ENCODE measurements at places on chromosomes 3 and 15.

- DNase-seq, result no peak
These were observed 185.2 kb downstream of the GHSR start for GRCh38 chr3:172262991-172263608.

GRCh38 chr3:18946524-18946923 is 201.8 kb upstream of the KCNH8 start:
- DNase-seq, result no peak

- DNase-seq, result no peak
These were observed 93.8 kb downstream of the RFTN1 start for GRCh38 chr3:16419640-16420241.

DNA sequence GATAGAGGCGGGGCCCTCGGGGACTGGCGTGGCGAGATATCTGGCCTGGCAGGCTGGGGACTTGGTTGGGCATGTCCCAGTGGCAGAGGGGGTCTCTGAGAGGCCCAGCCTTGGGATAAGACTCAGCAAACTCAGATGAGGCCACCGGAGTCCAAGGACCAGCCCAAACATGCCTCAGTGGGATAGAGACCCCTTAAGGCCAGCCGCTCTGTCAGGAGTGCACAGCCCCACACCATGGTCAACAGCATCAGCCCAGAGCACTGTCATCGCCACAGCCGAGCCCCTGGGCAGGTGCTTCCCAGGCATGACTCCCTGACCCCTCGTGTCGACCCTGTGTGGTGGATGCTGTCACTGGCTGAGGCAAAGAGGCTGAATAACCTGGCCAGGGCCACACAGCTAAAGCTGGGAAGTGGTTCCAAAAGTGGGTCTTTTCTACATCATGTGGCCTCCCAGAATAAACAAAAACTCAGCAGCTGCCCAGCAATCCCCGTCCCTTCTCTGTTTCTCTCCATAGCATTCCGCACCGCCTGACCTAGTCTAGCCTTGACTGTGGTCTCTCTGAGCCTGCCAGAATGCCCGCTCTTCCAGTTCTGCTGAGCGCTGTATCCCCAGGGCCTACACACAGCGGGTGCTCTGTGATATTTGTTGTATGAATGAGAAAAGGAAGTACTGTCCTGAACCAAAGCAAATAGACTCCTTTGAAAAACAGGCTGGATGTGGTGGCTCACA is 15.1 kb downstream of the CTSH start:
- DNase-seq, result no peak

DNA sequence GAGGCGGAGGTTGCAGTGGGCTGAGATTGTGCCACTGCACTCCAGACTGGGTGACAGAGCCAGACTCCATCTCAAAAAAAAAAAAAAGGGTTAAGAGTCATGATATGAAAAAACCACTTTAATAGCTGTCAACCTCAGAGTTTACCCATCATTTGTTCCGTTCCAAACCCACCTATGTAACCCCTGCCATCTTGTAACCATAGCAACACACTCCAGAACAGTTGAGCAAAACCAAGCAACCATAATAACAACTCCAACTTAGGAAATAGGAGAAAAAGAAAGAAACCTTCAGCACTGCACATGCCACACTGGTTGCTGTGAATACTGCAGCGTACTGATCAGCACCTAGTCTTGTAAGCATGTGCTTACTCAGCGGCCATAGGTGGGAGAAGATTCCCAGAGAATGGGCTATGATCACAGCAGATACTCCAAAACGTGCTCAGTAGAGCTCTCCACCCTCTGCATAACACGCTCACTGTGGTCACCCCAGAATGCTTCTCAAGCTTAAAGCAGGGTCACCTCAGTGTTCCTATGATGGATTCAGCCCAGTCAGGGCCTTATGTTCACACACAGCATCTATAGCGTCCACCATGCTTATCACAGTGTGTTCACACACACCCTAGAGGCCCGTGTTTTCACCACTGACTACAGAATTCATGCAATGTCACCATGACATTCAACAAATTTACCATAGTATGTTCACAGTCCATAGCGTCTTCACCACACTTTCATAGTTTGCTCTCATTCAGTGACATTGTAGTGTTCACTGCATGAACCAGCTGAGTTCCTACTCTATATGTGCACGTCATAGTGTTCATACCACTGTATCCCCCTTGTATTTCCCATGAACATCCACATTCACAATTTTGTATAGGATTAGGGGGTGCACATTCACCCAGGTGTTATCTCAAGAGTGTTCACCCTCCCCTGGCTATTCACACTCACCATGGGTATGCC is 6.5 kb upstream of the CILP start:
- no peak for DNase-seq

- DNase-seq, result no peak
These were observed 630 bp downstream of the LXN start for GRCh38 chr3:158671821-158672214.

DNA sequence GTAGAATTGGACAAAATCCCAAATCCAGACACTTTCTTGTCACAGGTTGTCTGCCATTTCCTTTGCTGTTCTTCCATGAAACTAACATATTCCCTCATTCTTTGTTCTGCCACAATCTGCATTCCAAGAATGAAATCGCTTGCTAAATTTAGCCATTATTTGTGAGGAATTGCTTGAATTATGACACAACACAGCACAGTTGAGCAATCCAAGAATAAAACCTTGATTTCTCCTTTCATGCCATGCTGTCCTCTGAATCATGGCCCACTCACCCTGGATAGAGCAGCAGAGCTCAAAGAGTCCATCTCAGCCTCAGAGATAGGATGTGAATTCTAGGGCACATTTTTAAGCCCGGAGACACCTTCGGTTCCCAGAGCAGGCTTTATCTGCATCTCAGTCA is 35.2 kb upstream of the GREM1 start:
- no peak for DNase-seq

DNA sequence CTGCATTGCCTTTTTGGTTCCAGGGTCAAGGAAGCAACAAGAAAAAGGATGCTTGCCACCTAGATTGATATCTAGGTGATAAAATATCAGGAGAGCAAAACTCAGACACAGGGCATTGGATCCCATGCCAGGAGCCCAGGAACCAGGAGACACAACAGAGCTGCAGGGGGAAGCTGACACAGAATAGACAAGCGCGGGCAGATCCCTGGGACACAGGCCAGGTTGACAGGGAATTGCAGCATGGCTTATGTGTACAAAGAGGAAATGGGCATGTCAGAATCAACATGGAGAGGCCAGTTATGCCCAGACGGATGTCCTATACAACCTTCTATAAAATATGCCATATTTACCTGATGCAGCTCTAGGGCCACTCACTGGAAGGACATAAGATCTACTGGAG is 84.2 kb downstream of the SEMA6D start:
- DNase-seq, result no peak

- DNase-seq, result no peak
These were observed 19.2 kb downstream of the PLD1 start for GRCh38 chr3:171790898-171791691.

DNA sequence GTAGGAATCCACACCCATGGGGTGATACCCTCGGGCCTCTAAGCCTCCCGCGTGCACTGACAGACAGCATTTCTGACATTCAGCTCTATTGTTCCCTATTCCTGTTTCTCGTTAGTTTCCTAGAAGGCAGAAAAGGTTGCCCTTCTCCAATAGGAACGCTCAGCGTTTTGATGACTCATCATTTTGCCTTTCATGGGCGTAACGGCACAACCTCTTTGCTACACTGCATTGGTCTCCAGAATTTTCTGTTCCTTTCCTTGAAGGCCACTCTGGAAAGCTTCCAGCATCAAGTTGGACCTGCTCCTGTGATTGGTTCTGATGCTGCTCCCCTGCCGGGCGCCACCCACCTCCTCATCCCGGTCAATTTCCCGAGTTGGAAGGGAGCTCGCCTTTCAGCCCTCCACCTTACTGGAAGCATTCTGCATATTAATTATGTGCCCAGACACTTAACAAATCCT is 13.0 kb upstream of the TNK2 start:
- DNase-seq, result no peak

DNA sequence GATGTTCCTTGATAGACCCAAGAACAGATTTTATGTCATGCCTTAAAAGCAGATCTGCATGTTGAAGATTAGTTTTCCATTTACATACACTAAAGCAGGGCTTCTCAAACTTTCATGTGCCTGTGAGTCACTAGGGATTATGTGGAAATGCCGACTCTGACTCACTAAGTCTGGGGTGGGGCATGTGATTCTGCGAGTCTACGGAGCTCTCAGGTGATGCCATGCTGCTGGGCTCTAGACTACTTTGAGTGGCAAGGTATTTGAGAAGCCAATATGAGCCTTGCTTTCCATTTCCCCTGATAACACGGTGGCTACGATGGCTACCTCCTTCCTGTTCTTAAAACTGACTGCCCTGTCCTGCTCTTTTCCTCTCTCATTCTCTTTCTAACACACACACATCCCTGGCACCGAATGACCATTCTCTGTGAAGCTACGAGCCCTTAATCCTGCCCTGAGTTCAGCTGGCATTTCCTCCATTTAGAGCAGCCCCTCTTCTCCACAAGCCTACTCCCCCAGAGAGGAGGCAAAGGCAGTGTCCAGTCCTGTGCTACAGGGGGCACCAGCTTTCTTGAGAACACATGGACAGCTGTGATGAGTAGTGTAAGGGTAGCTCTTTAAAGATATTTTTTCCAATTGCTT is 39.7 kb upstream of the PYGO1 start:
- DNase-seq, result no peak

DNA sequence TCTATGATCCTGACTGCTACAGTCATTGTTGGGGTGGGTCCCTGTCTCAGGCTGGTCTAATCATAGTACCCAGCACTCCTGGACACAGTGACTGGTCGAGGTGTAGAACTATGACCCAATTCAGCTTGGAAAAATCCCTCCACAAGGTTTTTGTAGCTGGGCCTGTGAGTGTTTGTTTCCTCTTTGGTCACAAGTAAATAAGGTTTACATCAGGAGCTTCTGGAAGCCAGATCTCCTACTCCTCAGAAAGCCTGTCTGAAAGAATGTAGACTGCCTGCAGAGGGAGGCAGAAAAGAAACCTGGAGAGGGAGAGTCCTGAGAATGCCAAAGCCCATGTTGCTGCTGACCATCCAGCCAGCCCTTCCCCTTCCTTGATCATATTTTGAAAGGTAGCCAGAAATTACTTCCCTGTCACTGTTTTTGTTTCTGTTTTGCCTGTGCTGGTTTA is 123.2 kb downstream of the RAP2B start:
- DNase-seq, result no peak

- DNase-seq, result no peak
These were observed 72.8 kb upstream of the ICE2 start for GRCh38 chr15:60551781-60552161.

DNA sequence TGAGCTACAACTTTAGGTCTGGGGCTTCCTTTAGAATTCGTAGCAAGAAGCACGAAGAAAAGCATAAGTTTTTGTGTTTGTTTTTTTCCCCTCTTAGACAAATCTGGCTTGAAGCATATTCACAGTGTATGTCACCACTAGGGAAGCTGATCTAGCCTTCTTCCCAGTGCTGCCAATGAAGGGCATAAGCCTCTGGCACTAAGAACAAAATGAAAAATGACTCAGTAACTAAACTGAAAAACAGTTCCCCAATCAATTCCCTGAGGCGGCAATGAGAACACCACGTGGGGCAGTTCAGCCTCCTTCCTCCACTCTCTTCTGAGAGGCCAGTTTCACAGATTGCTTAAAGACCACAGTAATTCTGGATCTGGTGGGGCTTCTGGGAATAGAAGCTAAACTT is 338.1 kb downstream of the GAP43 start:
- no peak for DNase-seq

GRCh38 chr3:174016186-174016585 is 618.6 kb downstream of the NLGN1 start:
- no peak for DNase-seq

GRCh38 chr3:143208976-143209714 is 89.6 kb downstream of the CHST2 start:
- DNase-seq, result no peak

DNA sequence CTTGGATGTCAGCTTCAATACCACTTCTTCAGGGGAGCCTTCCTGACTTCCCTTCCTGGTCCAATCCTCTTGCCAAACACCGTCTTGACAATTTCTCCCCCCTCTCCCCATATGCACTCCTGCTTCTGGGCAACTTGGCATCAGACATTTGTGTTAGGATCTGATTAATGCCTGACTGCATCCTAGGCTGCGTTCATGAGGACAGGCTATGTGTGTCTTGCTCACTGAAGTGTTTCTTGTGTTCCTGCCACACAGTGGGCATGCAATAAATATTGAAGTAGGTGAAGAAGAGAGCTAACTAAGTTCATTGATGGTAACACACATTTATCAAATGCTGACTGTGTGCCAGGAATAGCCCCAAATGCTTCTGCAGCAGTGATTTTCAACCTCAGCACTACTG is 36.4 kb upstream of the WNT5A start:
- DNase-seq, result no peak

- DNase-seq, result no peak
These were observed 10.6 kb downstream of the MAPKAPK3 start for GRCh38 chr3:50627407-50628051.

DNA sequence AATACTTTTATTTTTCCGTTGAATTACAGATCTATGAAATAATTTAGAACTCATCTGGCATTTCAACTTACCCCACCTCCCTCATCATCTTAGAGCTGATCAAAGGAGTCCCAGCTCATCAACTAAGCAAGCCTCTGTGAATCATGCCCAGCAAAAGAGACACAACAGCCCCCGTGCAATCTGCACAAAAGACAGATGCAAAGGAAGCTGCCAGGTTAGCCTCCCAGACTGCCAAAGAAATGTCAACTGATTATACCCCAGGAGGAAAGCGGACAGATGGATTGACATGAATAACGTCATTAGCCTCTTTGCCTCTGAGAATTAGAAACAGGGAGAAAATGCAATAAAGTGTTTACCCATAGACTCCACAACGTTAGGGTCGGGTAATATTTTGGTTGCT is 75.0 kb downstream of the GABRB3 start:
- DNase-seq, result no peak

DNA sequence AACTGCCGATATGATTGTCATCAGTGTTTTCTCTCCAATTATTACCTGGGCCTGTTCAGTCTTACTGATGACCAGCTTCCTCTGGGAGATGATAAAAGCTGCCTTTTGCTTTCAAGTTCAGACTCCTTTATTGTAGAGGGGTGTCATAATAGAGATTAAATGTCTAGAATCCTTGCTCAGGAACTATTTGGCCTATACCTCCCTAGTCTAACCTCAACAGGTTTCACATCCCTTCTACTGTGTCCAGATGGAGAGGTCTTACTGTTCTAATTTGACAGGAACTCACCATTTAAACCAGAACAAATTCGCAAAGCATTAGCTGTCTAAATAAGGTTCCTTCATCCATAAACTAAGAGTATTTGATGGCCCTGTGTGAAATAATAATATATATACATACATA is 88.0 kb downstream of the BCHE start:
- no peak for DNase-seq

GRCh38 chr15:96171853-96172296 is 158.6 kb upstream of the NR2F2 start:
- no peak for DNase-seq

DNA sequence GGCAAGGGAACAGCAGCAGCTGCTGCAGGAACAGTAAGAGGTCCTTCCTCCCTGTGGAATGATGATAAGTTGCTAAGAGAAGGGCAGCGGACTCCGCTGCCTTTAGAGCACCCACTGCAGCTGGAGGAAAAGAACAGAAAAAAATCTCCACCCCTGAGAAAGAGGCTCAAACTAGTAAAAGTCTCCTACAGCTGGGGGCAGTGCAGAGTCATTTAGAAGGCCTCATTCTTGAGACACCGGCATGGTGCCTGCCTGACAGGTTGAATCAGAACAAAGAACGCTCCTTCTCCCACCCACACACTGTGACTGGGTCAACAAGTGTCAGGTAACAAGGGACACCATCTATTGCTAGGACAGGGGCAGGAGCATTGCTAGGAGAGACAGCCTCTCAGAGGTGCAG is 188.4 kb downstream of the ABHD5 start:
- no peak for DNase-seq

Data from activated naive CD4-positive, alpha-beta T cell treated with anti-CD3 and anti-CD28 coated beads, Interleukin-2, amount 50 U/mL, for 16 hours (primary cell).